Activated CD4-positive, alpha-beta T cell treated with anti-CD3 and anti-CD28 coated beads, Interleukin-2, Interleukin-4, amounts not matched to agents 100 ng/mL and 50 ng/mL, durations not matched to agents 16 hours and 8 hours (primary cell): ENCODE measurements at places on chromosomes 3 and 15.
A peak's percentile ranks its signal among the peaks of the same experiment; 100 is the strongest.

DNA sequence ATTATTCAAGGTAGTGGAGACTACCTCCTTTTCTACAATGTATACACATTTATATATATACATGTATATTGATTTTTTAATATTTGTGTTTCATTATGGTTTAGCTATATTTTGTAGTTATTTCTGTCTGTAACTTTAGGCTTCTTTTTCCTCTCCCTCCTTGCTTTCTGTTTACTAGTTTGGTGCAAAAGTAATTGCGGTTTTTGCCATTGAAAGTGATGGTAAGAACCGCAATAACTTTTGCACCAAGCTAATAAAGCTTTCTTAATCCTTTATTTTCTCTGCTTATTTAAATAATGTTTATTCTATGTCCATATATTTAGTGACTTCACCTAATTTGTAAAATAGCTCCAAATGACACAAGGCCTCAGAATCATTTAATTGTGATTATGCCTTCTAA, 195.3 kb upstream of the PLSCR5 start:
- no peak for DNase-seq

DNA sequence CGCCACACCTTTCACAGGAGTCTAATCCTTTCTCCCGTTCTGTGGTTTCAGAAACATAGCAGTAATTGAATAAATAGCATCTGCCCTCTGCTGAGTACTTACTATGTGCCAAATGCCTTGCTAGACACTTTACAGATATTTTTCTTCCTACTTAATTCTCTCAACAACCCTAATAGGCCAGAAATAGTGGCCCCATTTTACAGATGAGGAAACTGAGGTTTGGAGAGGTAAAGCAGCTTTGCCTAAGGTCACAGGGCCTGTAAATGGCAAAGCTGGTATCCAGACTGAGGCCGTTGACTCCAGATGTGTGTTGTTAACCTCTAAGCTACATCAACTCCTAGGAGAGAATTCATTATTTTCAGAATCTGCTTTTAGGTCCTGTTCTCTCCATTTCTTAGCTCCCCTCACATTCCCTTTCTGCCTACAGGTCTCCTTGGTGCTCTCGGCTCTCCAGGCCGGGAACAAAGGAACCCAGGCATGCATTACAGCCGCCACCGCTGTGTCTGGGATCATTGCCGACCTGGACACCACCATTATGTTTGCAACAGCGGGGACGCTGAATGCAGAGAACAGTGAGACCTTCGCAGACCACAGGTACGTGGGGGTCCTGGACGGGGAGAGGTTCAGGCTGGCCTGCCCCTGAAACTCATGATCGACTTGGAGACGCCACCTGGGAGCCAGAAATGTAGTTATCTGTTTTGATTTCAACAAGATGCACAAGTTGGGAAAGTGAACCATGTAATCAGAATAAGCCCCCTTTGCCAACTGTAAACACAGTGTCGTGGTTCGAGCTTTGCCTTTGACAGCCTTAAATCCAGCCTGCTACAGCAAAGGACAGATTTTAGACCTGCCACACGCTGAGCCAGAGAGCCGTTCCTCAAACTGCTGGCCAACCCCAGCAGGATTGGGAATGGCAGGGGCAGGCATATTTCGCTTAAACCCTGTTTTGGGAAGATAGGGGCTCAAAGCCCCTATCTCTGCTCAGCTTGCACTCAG, 246.5 kb upstream of the TPM1 start:
- no peak for DNase-seq

DNA sequence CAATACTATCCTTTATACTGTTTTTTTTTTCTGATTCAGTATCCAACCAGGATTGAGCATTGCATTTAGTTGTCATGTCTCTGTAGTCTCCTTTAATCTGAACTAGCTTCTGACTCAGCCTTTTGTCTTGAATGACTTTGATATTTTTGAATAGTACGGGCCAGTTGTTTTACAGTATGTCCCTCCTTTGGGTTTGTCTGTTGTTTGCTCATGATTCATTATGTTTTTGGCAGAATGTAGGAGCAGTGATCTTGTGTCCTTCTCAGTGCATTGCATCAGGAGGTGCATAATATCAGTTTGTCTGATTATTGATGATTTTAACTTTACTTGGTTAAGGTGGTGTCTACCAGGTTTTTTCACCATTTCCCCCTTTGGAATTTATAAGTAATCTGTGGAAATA, 20.5 kb downstream of the EXOG start:
- DNase-seq = no peak

DNA sequence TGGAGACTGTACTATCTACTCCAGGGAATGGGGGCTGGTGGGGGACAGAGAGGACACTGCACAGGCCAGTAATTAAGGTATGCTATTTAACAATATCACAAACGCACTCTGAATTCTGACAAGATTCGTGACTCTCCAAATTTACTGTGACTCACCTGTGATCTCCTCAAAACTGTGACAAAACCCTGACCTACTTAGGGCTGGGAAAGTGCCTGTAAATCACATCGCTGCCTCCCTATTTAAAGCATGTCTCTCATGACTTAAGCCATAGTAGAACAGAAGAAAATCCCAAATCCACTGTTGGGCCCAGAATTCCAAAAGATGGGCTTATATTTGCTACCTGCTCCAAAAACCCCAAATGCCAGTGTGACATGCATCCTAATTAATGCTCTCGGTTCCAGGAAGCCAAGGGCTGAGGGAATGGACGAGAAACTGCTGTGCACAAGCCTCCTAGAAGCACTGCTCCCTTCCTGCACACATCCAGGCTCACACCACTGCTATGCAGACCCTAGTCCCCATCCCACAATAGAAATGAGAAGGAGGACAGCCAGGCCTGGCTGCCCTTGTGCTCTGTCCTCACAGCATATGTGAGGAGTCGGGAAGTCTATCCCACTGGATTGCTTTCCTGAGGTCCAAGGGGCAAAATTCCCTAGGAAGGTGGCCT, 187.7 kb upstream of the CHRNA7 start:
- DNase-seq = no peak

DNA sequence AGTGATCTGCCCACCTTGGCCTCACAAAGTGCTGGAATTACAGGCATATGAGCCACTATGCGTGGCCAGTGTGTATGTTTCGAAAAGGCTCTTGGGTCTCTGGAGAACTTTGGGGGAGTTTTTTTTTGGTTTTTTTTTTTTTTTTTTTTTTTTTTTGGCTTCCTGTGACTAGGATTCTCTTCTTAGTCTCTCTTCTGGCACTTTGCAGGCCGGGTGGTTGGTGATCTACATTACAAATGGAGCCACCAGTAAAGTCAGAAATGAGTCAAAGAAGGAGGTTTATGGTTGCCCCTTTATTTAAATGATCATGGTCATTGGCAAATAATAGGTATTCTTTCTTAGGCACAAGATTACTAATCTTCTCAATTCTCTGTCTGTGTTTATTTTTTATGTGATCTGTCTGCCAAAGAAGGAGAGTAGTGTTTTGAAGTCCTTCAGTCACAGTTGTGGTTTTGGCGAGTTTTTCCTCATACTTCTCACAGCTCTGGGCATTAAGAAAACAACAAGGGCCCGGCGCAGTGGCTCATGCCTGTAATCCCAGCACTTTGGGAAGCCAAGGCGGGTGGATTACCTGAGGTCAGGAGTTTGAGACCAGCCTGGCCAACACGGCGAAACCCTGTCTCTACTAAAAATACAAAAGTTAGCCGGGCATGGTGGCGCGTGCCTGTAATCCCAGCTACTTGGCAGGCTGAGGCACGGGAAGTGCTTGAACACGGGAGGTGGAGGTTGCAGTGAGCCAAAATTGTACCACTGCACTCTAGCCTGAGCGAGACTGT, 38.3 kb downstream of the PDE8A start:
- no peak for DNase-seq

GRCh38 chr15:90189781-90190467, 11.2 kb upstream of the SEMA4B start:
- no peak for DNase-seq

DNA sequence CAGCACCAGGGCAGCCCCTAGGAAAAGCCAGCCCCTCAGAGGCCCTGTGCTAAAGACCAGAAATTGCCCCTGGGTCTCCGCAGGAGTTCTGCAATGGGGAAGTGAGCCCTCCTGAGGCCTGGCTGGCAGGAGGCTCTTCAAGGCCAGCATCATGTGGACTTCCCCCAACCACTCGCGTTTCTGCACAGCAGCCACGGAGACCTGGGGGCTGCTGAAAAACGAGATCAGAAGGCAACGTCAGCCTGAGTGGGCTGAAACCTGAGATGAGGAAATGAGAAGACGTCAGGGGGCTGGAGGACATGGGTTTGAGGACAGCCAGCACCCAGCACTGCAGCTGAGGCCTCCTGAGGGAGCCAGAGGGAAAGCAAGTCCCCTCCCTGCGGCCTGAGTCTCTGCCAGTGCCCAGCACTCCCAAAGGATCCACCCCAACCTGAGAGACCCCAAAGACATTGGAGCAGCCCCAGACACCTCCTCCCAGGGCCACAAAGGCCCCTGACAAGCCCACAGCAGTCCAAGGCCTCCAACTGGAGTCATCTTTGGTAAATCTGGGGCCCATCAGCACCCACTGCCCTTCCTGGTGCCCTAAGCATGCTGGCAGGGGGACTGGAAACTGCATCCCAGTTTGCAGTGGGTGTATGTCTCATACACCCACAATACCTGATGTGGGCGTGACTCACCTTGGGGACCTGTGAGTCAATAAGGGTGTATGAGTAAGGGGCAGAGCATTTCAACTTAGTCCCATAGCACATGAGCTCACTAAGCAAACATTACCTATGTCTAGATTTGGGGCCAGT, 29.2 kb upstream of the CYP11A1 start:
- DNase-seq = peak; percentile 32

DNA sequence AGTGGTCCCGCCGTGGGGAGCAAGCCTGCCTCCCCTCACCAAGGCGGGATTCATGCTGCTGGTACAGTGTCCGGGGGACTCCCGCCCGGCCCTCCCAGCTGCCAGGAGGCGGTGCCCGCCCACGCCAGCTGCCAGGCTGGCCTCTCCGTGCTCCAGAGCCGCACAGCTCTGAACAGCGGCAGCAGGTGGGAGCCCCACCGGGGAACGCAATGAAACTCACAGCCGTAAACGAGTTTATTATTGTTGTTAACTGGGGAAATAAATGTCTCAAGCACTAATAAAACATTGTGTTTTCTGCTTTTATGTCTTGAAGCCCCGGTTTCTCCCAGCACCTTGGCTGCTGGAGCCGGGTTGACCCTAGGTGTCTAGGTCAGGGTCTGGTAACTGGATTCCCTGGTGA, 317.7 kb upstream of the TLE3 start:
- DNase-seq = no peak

DNA sequence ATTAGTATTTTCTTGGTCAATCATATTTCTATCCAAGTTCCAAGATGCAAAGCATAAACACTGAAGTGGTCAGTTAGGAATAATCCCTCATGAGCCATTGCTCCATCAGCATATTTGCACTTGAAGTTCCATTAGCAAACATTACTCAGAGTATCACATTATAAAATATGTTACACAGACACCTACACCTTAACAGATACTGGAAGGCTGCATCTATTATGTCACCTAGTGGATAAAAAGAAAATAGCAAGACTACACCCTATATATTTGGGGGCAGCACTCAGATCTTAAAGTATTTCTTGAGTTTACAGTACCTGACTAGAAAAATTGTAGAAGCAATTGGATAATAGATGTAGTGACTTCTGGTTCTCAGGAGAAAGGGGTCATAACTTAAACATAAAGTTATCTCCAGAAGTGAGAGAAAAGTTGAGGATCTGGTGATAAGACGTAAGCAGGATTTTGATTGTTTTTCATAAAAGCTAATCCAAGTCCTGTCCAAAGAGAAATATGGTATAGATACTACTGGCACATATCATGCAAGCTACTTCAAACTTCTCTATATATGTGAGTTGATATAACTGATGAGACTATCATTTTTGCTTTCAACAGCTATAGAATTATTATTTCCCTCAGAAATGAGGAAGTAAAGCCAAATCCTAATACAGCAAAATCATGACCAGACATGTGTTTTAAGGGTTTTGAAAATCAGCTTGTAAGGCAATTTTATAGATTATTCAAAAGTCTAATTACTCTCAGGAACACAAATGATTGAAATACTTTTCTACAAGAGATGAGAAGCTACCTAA, 422.2 kb downstream of the GBE1 start:
- DNase-seq = peak; percentile 2

DNA sequence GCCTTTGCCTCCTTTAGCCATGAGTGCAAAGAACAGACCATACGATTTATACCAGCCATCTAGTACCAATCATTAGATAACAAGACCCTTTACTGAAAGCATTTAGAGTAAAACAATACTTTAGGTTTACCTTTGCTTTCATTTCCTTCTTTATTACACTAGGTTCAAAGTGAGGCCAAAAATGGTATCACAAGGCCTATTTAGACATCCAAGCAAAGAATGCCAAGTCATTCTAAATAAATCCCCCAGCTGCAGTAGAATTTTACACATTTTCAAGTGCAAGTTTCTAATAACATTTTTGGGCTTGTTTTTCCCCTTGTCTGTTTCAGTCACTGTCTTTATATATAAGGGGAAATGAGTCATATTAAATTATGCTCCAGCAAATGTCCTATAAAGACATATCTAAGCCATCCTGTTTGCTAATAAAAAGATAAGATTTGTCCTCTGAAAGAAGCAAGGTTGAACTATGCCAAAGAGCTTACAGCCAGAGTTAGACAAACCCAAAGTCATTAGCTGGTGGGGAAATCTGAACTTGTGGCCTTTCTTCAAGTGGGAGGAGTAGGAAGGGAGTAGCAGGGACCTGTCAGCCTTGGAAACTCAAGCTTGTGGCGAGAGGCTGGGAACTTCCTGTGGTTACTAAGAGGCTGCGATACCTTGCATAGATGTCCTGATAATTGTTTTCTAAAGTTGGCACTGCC, 232.7 kb downstream of the MECOM start:
- DNase-seq = peak; percentile 1

DNA sequence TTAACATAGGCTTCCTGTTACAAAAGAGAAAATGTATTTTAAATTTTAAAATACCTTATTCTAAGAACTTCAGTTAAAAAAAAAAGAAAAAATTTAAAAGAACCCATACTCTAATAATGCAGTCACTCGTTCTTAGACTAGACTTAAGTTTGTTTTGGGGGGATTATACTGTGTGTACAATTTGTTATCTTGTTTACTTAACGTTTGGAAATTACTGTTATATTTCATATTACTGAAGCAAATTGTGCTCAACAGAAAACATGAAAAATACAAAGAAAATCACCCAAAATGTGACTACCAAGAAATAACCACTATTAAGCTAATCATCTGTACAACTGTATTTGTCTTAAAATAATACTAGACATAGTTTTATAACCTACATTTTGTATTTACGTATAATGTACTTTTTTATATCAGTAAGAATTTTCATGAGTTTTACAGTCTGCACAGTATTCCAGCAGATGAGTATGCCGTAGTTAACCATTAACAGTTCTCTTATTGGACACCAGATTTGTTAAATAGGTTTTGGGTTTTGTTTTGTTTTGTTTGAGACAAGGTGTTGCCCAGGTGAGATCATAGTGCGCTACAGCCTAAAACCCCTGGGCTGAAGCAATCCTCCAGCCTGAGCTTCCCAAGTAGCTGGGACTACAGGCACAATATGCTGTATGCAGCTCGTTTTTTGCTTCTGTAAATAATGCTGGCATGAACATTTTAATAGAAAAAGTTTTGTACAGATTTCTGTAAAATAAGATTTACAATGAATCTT, 88.8 kb upstream of the CHD2 start:
- DNase-seq = no peak

- peak; percentile 46 for DNase-seq
Measured at GRCh38 chr3:48739955-48740823, 23.2 kb upstream of the IP6K2 start.

- no peak for DNase-seq
Measured at GRCh38 chr3:75329476-75330097, 334.5 kb upstream of the FRG2C start.
